K562 (cell line): ENCODE measurements at places on chromosomes 7 and 10. TPM values are rescaled to one million over a fixed set of nuclear protein-coding genes. Genes with fewer than 3 reads are reported as not detected.

Gene ANKRD1
- total RNA-seq, result not detected in 2 replicates

Gene NPTX2
- 0.07 TPM in 1 of 2 replicates, not detected in the other for total RNA-seq

- no peak overlapping the region for H3K4me3 ChIP-seq
- H3K4me1 ChIP-seq, result no peaks in the 10 kb centered on the region; the same call in 2 of the 3 replicates
- no peaks in the 10 kb centered on the region for H3K27me3 ChIP-seq
- H3K36me3 ChIP-seq, result no peaks in the 10 kb centered on the region
- no peak for DNase-seq
Observed at GRCh38 chr7:20316706-20317105, 14.0 kb upstream of the ITGB8 start.

- no peaks in the 10 kb centered on the region for H3K36me3 ChIP-seq
- H3K27ac ChIP-seq, result no peak overlapping the region
- H3K27me3 ChIP-seq, result peaks cover 25% of the 10 kb centered on the region; the same call in 2 of the 3 replicates
- no peak for DNase-seq
Observed at GRCh38 chr10:12394241-12395033, 45.1 kb downstream of the CAMK1D start.

DNA sequence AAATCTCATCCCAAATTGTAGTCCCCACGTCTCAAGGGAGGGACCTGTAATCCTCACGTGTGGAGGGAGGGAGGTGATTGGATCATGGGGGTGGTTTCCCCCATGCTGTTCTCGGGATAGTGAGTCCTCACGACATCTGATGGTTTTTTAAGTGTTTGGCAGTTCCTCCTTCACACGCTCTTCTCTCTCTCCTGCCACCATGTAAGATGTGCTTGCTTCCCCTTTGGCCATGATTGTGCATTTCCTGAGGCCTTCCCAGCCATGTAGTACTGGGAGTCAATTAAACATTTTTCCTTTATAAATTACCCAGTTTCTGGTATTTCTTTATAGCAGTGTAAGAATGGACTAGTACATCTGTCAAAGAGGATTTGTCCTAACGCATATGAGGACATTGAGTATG lies 59.5 kb downstream of the RGS10 start:
- no peak for DNase-seq
- no peaks in the 10 kb centered on the region; the same call in 1 of the 2 replicates for H3K4me1 ChIP-seq
- no peaks in the 10 kb centered on the region for H3K36me3 ChIP-seq

DNA sequence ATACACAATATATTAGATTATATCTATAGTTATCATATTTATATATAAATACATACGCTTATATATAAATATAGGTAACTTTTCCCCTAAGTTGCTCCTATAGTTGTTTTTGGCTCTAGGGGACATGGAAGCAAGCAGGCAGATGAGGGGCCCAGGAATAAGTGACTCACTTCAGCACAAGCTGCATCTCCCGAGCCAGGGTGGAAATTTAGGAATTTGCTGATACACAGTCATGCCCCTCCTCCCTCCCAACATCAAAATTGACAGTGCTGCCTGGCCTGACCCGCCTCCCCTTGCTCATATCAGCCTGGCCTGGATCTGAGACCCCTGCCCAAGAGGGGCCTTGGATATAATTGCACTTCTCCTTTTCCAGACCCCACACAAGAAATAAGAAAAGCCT lies 33.8 kb downstream of the MKI67 start:
- no peak for DNase-seq
- H3K4me1 ChIP-seq, result no peaks in the 10 kb centered on the region
- H3K27ac ChIP-seq, result no peak overlapping the region
- peaks cover 5% of the 10 kb centered on the region; the same call in 1 of the 3 replicates for H3K36me3 ChIP-seq
- no peak overlapping the region for H3K4me3 ChIP-seq
